ENCODE measurements at places on chromosomes 7 and 10.

DNA sequence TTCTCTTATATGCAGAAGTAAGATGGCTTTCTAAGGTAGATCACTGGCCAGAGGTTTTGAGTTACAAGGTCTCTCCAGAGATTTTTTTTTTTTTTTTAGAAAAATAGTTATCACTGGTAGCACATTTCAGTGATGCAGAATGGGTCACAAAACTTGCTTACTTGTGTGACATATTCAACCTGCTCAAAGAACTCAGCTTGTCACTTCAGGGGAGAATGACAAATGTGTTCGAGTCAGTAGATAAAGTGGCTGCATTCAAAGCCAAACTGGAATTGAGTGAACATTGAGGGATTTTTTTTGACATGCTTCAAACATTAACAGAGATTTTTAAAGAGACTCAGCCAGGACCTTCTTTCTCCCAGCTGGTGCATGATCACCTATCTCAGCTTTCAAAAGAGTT, 33.4 kb downstream of the PHTF2 start:
- no peak for DNase-seq

- DNase-seq = no peak
Measured at GRCh38 chr7:92723205-92723604, 113.2 kb downstream of the CDK6 start.

DNA sequence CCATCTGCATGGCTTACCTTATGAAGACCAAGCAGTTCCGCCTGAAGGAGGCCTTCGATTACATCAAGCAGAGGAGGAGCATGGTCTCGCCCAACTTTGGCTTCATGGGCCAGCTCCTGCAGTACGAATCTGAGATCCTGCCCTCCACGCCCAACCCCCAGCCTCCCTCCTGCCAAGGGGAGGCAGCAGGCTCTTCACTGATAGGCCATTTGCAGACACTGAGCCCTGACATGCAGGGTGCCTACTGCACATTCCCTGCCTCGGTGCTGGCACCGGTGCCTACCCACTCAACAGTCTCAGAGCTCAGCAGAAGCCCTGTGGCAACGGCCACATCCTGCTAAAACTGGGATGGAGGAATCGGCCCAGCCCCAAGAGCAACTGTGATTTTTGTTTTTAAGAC, 12.4 kb downstream of the DUSP5 start:
- no peak for DNase-seq

GRCh38 chr7:101363734-101364374, 1.2 kb downstream of the COL26A1 start:
- DNase-seq = peak; percentile 23

GRCh38 chr7:74183653-74184450, 9.7 kb downstream of the EIF4H start:
- DNase-seq = no peak

DNA sequence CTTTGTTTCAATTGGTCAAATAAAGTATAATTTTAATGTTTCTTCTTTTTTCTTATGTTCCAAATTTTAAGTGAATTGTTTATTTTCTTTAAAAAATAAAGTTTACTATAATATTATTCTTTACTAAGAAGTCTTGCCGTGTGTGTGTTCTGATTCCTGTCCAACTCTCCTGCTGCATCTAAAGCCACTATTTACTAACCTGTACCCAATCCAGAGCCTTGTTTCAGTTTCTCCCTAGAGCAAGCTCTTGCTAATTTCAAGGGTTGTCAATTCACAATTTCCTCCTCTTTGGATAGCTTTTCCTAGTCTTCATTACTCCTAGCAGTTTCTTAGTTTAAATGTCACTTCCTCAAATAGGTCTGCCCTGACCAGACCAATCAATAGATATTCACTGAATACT, 314.9 kb upstream of the SEMA3A start:
- no peak for DNase-seq

DNA sequence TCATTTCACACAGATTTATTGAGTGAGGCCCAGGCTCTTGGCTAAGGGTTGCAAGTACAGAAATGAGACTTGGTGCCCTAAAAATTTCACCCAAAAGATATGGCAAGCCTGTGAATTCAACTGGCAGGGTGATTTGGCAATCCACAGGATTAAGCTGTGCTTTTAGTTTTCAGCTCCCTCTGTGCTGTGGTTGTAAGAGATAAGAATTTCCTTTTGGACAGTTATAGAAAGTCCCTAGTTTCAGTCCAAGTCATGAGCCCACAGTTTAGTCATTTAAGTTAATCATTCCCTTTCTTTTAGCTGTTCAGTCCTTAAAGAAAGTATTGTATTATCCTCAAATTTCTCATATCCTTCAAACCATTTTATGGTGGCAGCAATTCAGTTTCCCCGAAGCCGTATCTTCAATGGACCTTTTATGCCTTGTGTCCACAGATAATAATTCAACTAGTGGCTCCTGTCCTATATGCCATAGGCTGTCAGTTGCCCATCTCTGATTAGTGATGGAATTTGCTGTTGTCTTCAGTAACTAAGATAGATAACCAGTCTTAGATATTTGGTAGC, 73.4 kb upstream of the NAMPT start:
- DNase-seq = no peak

DNA sequence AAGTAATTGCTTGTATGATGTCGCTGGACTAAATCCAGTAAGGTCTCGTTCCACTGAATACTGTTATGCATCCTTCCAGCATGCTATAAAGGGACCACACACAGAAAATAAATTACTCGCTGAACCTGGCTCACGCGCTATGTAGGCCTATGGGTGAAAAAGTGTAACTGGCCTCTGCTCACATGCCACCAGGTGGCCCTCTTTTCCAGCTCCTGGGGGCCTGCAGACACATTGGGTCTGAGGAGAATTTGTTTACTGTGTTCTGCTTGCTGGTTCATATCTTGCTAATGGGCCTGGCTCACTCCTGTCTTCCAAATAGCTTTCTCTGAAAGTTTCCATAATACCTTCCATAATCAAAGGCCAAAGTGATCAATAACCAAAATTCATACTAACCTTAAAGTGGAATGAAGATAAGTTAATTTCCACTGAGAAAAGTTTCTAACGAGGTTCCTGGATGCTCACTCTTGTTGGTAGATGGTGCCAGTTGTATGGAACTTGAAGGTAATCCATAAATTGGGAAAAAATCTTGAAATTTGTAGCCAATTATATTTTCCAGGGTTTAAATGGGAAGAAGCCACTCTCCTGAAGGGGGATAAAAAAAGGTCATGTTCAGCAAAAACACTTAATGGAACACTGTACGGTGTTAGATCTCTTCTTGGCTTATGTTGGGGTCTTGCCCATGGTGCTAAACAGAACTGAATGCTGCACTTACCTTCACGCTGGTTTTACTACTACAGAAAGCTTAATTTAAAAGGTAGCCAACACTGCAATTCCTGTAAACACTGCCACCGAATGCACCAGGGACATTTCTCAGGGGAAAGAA, 27.0 kb upstream of the ZPBP start:
- DNase-seq = no peak

GRCh38 chr10:129398711-129399141, 68.3 kb upstream of the MGMT start:
- DNase-seq = no peak

- DNase-seq = no peak
Measured at GRCh38 chr10:124711145-124711544, 33.0 kb downstream of the FAM53B start.

DNA sequence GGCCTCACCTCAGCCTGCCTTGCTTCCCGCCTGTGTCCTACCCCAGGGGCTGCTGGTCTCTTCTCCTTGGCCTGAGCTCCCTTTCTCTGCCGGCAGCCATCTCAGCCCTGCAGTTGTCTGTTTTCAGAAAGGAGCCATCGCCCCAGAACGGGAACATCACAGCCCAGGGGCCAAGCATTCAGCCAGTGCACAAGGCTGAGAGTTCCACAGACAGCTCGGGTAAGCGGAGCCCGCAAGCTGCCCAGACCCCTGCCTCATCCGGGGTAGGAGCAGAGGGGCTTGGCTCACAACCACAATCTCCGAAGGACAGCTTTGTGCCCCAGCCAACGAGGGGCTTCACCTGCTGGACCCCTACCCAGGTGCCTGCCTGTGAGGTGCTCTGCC, 5.3 kb upstream of the DEPP1 start:
- DNase-seq = no peak

DNA sequence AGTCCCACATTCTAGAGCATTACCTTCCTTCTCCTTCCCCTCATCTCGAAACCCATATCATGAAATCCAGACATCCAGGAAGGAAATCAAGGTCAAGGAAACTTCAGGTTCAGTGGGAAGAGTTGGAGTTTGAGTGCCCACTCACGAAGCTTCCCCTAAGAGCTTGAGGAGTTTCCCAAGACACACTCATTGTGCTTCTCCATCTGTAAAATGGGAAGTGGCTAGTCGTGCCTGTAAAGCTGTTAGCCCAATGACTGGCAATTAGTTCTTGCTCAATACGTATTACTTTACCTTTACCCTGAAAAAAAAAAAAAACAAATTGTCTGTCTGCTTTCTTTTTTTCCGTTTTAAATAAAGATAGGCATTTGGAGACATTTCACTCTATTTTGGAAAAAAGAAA, 42.3 kb downstream of the GPAM start:
- no peak for DNase-seq

GRCh38 chr7:98110249-98111022, 3.8 kb downstream of the LMTK2 start:
- no peak for DNase-seq

DNA sequence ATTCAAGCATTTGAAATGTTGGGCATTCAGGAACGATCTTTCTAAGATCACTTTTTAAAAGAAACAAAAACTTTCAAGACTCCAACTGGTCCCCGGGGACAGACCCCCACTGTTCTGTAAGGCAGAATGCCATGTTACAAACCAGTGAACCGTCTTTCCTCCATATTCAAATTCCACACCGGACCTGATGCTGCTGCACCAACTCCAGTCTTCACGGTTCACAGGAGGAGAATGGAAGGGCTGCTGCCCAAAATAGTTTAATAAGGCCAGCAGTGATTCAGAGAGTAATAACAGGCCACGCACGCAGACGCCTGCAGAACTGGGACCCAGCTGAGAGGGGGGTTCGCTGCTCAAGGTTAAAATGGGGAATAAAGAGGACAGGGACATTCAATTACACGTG, 47.2 kb downstream of the OSBPL3 start:
- DNase-seq = no peak

DNA sequence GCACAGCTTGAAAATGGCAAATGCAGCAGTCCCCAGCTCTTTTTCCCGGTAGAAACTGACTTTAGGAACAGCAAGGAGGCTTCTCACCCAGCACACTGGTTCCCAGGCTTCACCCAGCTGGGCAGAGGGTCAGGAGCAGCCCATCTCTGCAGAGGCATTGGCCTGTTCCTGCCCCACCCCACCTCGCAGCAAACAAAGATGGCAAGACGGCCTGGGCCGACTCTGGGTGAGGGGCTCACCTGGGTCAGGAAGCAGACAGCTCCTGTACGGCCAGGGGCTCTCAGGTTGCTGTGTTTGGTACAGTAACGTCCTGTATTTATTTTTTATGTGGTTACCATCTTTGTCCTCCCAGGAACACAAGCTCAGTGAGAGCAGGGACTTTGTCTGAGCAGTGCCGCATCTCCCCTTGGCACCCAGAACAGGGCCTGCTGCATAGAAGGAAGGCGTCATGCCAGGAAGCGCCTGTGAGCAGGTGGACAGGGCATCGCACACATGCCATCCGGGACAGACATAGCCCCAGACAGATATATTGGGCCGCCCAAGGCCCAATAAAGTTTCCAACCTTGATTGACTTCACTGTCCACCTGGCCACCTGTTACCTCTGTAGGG, 585.0 kb upstream of the FOXK1 start:
- no peak for DNase-seq

- DNase-seq = no peak
Measured at GRCh38 chr10:66910671-66911070, 15.2 kb upstream of the LRRTM3 start.

- no peak for DNase-seq
Measured at GRCh38 chr7:1742555-1743303, 72.7 kb downstream of the ELFN1 start.

- no peak for DNase-seq
Measured at GRCh38 chr7:108498481-108498880, 27.5 kb downstream of the PNPLA8 start.

GRCh38 chr7:53218730-53219504, 183.5 kb downstream of the POM121L12 start:
- DNase-seq = no peak

GRCh38 chr7:151938550-151938949, 17.7 kb upstream of the GALNTL5 start:
- DNase-seq = no peak

- DNase-seq = no peak
Measured at GRCh38 chr7:151174246-151175046, 7.0 kb upstream of the GBX1 start.

DNA sequence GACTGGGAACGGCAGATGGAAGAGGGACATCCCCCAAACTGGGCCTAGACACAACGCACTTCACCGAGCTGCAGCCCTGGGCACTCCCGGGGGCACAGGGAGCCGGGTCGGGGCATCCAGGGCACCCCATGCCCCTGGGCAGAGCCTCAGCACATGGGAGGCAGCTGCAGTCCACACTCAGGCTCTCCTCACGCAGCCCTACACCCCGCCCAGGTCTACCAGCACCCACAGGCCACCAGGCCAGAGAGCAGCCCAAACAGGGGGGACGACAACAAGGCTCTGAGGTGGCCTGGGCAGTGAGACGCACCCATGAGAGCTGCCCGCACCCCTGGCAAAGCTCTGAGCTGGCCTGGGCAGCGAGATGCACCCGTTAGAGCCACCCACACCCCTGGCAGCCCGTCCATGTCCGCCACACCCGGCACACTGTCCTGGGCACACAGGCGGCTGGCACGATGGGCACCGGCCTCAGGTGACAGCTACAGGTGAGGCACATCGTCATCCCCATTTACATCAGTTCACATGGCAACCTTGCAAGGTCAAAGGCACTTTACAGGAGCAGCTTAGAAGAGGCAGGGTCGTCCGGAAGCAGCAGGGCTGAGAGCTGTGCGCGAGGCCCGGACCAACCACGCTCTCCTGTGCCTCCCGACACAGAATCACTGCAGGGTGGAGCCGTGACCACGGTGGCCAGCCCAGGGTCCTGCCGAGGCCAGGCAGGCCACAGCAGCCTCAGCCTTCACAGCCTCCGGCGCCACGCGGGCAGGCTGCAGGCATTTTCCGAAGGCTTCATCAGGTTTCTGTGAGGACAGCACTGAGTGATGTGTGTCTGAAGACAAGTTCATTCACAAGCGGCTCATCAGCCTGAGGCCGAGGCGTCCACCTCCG, 228.6 kb downstream of the MAD1L1 start:
- no peak for DNase-seq

- DNase-seq = no peak
Measured at GRCh38 chr7:40802497-40802896, 667.7 kb downstream of the SUGCT start.

GRCh38 chr10:96306516-96306915, 2.3 kb downstream of the DNTT start:
- DNase-seq = peak; percentile 24

DNA sequence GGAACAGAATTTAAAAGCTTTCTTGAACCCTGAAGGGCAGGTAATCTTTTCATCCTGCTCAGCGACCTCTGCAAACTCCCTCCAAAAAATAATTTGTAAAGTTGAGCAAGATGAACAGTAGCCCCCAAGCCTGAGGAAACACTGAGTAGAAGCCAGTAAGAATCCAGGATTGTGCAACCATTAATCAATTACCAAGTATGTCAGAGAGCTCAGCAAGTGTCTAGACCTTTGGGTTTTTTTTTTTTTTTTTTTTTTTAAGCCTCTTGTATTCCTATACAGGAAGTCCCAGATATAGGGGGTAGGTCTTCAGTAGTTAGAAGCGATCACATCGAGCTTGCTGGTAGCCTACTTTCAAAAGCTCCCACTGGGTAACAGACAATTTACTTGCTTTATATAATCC, 155.2 kb downstream of the DGKI start:
- no peak for DNase-seq

GRCh38 chr10:5893321-5893720, 3.3 kb downstream of the FBH1 start:
- no peak for DNase-seq

GRCh38 chr10:9814285-9814864, 1203.3 kb upstream of the CELF2 start:
- no peak for DNase-seq
